Stimulated activated CD8-positive, alpha-beta memory T cell treated with anti-CD3 and anti-CD28 coated beads, Interleukin-15, amount 100 ng/mL, for 1 hour (primary cell): ENCODE measurements at places on chromosomes 5 and 9.

- peak; percentile 50 for DNase-seq
These were observed 1.3 kb upstream of the ABCA2 start for GRCh38 chr9:137029058-137029936.

DNA sequence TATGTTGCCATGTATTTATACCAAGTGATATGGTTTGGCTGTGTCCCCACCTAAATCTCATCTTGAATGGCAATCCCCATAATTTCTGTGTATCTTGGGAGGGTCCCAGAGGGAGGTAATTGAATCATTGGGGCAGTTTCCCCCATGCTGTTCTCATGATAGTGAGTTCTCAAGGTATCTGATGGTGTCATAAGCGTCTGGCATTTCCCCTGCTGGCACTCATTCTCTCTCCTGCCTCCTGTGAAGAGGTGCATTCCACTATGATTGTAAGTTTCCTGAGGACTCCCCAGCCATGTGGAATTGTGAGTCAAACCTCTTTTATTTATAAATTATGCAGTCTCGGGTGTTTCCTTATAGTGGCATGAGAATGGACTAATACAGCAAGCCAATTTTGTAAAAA is 140.8 kb upstream of the ADAMTSL1 start:
- no peak for DNase-seq

DNA sequence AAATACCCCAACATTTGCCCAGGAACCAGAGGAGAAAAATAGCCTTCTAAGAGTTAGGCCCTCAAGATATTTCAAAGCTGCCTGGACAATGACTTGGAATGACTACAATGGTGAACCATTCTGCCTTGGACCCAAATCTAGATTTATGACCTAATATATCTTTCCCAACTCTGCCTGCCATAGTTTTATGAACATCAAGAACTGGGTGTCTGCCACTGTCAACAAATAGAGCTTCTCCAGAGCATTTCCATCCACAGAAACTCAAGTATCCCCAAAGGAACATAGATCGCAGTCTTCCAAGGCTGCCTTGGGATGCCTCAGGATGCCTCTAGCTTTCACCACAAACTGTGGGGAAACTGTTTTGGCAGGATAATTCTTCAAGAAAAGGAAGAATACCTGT is 48.2 kb upstream of the NFIB start:
- DNase-seq: no peak

DNA sequence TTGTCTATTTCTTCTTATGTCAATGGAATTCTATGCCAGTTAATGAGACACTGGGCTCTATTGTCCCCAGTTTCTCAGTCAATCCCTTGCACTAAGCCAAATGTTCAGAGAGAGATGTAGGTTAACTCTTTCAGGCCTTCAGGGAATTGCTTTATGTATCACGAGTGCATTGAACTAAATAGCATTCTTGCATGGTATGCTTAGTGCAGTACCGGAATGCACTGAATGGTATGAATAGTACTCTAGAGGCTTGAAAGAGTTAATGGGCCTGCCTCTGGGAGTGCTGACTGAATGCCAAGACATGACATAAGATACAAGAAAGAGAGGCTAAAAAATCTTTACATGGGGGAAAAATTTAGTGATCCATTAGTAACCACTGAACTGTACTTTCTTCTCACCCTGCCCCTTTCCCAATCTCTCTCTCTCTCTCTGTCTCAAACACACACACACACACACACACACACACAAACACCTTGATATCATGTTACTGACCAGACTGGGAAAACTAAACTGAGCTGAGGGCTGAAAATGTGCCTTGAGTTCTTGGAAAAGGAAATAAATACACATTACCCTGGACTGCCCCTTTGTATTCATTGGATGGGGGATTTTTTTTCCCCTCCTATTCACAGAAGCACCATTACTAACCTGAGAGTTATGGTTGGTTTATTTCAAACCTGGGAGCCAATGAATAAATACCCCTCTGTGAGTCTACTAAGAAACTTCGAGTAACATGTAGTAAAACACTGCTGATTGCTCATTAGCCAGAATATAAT is 35.4 kb upstream of the TMC1 start:
- no peak for DNase-seq

DNA sequence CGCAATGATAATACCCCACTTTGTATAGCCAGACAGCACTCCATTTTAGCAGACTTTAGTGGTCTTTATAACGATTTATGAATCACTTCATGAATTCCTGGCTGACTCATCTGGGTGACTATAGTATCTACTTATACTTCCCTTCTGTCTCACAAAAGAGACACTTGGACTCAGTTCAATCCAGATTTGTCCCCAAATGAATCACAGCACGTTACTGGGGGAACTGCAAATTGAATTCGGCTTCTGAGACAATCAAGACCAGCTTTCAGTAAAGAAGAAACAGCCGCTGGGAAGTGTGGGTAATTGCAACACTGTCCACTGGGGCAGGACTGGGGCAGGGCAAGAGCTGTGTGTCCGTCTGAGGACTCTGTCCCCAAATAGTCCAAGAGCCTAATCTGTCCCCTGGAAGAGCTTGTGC is 337.3 kb upstream of the RFX3 start:
- no peak for DNase-seq

GRCh38 chr9:133250741-133251170 is 24.2 kb downstream of the ABO start:
- DNase-seq: no peak

GRCh38 chr5:150137168-150137957 is 18.3 kb downstream of the PDGFRB start:
- no peak for DNase-seq

DNA sequence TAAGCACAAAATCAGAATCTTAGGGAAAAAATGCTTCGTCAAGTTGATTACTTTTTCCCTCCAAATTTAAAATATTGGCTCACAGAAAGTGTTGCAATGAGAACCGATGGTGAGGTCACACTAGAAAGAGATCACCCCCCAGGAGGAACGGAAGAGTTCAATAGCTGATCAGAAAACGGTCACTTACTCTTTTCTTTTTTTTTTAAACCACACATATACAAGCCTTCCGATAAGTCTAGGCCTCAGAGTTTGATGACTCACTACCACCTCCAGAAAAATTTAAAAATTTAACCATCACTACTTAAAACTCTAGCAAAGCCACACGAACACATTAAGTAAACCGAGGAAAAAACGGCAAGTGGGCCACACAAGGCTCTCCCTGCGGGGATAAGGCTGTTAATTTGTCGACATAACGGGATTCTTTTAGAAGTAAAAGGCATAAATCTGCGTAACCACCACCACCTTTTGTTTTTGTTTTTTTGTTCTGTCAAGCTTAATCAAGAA is 1.2 kb downstream of the SURF4 start:
- DNase-seq: no peak

DNA sequence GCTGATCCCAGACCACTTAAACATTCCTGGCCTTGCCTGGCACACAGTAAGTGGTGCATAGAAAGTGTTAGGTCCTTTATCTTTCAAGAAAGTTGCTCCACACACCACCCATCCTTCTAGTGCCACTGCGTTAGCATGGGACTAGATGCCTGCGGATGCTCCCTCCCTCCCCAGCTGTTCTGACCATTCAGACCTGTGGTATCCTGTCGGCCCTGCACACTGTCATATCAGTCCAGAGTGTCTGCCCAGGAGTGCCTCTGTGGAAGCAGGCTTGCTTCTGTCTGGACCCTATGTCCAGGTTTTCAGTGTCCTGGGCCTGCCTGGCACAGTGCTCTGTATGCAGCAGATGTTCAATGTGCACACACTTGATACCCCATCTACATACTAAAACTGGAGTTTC is 38.3 kb upstream of the SMU1 start:
- DNase-seq: no peak

DNA sequence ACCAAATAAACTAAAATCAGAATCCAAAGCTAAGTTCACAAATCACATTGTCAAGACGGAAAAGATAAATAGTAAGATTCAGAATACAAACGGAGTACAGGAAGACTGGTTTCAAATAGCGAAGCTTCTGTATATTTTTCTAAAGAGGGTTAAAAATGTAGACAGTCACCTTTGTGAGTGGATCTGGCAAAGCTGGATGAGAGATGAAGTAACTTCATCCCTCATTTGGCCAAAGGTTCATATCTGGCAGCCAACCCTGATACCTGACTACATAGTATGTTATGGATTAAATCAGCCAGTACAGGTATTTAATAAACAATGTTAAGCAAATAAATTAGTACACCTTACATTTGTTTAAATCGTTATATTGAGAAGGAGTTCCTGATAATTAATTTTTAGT is 21.3 kb upstream of the DENND4C start:
- no peak for DNase-seq

DNA sequence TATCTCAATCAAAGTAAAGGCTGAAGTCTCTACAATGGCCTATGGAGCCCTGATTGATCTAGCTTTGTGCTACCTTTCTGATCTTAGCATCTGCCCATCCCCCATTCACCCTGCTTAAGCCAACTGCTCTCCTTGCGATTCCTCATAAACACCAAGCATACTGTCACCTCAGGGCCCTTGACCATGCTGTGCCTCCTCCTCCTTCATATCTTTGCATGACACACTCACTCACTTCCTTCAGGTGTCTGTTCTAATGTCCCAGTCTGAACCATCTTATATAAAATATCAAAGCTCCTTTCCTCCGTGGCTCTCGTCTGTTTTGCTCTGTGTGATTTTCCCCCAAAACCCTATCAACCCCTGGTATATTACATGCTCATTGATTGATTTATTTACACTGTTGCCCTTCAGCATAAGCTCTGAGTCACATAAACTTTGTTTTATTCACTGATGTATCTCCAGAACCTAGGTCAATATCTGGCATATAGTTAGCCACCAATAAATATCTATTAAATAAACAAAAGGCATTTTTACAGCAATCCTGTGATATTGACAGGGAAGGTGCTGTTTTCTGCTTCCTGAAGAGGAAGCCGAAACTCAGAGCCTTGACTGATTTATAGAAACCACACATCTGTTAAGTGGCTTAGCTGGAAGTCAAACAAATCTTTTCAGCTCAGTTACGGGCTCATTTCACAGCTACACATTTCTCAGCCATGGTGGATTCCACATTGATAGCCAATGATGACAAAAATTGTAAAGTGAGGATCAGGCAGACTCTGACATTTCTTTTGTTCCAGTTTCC is 103.6 kb downstream of the BOD1 start:
- no peak for DNase-seq

DNA sequence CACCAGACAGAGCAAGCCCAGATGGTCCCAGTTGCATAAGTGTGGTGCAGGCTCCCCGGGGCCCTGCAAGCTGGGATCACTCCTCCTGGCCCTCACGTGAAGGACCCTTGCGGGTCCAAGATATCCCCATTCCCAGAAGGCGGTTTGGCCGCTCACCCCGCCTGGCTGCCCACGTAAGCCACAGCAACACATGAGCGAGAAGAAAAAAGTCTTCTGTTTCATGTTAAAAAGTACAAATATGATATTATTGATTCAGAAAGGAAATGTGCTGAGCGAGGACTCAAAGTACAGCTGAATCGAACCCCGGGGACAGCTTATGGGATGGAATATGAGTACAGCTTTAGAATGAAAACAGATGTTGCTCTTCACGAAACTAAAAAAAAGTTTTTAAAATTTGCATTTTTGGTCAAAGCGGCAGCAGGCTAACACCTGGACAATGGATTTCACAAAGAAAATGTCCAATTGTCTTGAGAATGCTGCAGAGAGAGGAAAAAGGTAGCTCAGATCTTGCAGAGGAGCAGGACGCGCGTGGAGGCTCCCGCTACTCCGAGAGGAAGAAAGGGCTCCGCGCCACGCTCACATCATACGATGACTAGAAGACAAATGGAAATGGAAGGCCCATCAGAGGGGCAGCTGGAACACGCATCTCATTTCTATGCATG is 427.6 kb downstream of the IRX1 start:
- DNase-seq: no peak

- no peak for DNase-seq
These were observed 6.8 kb upstream of the ANGPTL2 start for GRCh38 chr9:127129073-127129717.

GRCh38 chr9:126827227-126827626 is 22.4 kb downstream of the ZBTB43 start:
- no peak for DNase-seq

- no peak for DNase-seq
These were observed 217.1 kb upstream of the CD180 start for GRCh38 chr5:67413721-67414120.

- DNase-seq: no peak
These were observed 146.8 kb upstream of the DAPK1 start for GRCh38 chr9:87350915-87351314.

DNA sequence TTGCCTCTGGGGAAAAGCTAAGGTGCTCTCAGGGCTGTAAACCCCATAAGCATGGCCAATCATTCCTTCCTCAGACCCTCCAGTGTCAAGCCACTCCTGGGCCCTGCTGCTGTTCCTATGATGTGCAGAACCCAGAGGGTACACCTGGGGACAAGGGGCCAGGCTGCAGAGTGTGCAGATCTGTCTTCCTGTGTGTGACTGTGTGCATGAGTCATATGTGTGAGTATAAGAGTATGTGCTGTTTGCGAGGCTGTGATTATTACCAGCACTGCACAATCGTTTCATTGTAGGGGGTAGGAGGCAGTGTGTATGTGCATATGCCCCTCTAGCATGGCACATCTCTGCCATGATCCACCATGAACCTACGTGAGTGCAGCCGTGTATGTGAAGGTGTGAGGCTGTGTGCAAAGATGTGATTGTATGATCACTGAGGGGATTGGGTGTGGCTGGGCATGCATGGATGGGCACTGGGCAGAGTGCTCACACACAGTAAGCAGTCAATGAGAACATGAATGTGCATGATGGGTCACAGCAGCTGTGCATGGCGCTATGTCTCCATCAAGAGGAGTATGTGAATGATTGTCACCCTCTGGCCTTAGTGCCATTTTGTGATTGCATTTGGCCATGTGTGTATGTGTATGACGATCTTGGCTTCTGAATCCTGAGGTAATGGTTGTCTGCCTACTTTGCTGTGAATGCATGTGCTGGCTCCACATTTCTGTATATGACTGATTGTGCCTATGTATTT is 2.4 kb upstream of the OR1K1 start:
- no peak for DNase-seq

GRCh38 chr9:101999441-101999840 is 261.0 kb upstream of the GRIN3A start:
- DNase-seq: no peak

- DNase-seq: no peak
These were observed 182.4 kb upstream of the OTULINL start for GRCh38 chr5:14399054-14399692.

- no peak for DNase-seq
These were observed 15.0 kb upstream of the GRHPR start for GRCh38 chr9:37407468-37407867.

GRCh38 chr5:73939557-73939956 is 313.6 kb downstream of the ARHGEF28 start:
- DNase-seq: no peak

DNA sequence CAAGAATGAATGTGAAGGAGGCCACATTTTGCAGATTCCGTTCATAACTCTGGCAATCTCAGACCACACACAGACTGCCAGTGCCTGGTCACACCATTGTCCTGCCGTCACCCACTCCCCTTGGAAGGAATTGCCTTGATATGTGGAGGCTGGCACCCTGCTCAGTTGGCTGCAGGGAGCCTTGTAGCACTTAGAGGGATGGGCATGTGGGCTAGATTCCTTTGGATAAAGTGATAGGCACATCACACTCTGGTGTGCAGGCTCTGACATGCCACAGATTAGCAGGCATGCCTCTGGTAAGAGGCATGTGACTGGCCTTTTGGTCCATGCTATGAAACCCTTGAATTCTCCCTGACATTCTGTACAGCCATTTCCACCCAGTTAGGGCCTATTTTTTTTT is 254.6 kb upstream of the PIK3R1 start:
- DNase-seq: no peak
